ENCODE measurements at places on chromosomes 1 and 21.

DNA sequence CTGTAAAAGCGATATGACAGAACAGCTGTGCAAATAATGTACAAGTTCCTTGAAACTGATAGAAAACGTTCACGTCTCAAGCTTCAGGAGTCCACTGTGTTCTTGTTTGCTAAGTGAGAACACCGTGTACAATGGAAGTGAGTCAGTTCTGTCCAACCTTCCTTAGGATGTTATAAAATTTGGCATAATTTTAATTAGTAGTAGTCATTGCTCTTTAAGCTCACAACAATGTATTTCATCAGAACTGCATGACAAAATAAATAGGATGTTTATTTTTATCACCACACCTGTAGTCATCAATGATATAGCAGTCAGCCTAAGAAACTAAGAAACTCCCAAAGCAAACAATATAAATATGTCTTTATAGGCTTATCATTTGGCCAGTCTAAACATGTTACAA, 53.0 kb downstream of the RGS2 start:
- DNase-seq = no peak

- DNase-seq = no peak
These were observed 3.0 kb downstream of the NHLH2 start for GRCh38 chr1:115837740-115838421.

GRCh38 chr1:47780469-47780995, 216.7 kb downstream of the TRABD2B start:
- DNase-seq = no peak

- DNase-seq = no peak
These were observed 42.7 kb downstream of the HSD3B1 start for GRCh38 chr1:119549719-119550132.

DNA sequence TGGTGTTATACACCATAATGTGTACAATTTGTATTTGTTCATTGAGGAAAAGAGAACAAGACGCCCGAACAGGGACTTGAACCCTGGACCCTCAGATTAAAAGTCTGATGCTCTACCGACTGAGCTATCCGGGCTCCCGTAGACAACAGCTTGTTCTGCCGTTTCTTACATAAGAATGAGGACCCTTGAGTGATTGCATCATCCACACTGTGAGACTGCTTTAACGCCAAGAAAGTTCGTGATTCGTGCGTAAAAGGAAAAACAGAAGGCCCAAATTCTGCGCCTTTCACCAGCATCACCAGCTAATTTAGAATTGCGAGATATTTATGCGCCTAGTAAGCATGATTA, 9.3 kb upstream of the MDM4 start:
- DNase-seq = peak; percentile 69

GRCh38 chr1:238961790-238962189, 424.6 kb upstream of the CHRM3 start:
- DNase-seq = no peak

DNA sequence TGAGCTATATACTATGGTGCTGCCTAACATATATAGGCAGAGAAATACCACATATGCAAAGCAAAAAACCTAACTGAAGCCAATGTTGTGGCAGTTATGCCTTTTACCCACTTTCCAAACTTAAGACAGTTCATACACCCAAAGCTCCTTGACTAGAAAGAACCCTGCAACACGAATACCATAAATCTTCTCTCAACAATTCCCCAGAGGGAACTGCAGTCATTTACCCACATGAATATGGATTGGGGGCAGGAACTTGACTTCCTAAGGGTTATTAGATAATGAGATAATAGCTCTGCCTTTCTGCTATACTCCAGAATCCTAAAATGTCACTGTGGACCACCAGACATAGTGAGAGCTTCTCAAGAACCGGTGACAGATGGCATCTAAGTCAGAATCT, 2.9 kb upstream of the ASPM start:
- DNase-seq = no peak

- no peak for DNase-seq
These were observed 17.8 kb downstream of the OR2B11 start for GRCh38 chr1:247440001-247440620.

All from stimulated activated CD8-positive, alpha-beta memory T cell treated with anti-CD3 and anti-CD28 coated beads, Interleukin-15, amount 100 ng/mL, for 4 hours (primary cell).